ENCODE measurements at places on chromosomes 7 and 10. TPM values are rescaled to one million over a fixed set of nuclear protein-coding genes. Genes with fewer than 3 reads are reported as not detected.

DNA sequence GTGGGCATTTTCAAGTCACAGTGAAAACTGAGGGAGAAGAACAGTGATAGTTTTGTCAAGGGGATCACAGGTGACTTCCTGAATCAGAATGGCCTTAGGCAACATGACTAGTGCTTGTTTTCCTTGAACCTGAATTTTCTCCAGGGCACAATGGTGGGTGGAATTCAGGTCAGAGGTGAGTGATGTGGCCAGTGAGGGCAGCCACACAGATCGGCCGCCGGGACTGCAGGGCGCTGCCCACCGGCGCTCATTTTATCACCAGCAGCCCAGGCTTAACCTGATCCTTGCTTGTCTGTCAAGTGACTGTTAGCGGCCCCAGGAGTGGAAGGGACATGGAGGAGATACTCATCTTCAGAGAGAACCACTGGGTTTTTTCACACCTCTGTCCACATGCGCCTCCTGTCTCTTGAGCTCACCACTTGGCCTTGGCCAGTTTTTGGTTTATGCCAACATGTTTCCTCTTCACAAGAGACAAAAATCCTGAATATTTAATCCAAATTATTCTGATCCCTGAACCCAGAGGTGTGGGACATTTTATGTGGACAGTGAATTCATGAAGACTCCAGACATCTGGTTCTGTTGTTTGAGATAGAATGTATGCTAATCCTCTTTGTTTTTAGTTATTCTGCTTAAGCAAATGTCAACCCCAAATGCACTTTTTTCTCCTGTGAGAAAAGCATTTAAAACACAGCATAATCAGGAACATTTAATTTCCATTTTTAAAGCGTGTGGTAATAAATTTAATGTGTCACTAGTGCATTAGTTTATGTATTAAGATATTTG is 108.7 kb downstream of the DOCK1 start:
- no peak for DNase-seq

HABP2 gene
- not detected for total RNA-seq

VPS37D gene
- 0.95 TPM for total RNA-seq

TEX47 gene
- not detected for total RNA-seq

UBN2 gene
- 14.3 TPM for total RNA-seq

- DNase-seq = no peak
Observed at GRCh38 chr7:2106440-2106839, 126.3 kb downstream of the MAD1L1 start.

- DNase-seq = no peak
Observed at GRCh38 chr7:26567266-26567665, 275.6 kb downstream of the SNX10 start.

DNA sequence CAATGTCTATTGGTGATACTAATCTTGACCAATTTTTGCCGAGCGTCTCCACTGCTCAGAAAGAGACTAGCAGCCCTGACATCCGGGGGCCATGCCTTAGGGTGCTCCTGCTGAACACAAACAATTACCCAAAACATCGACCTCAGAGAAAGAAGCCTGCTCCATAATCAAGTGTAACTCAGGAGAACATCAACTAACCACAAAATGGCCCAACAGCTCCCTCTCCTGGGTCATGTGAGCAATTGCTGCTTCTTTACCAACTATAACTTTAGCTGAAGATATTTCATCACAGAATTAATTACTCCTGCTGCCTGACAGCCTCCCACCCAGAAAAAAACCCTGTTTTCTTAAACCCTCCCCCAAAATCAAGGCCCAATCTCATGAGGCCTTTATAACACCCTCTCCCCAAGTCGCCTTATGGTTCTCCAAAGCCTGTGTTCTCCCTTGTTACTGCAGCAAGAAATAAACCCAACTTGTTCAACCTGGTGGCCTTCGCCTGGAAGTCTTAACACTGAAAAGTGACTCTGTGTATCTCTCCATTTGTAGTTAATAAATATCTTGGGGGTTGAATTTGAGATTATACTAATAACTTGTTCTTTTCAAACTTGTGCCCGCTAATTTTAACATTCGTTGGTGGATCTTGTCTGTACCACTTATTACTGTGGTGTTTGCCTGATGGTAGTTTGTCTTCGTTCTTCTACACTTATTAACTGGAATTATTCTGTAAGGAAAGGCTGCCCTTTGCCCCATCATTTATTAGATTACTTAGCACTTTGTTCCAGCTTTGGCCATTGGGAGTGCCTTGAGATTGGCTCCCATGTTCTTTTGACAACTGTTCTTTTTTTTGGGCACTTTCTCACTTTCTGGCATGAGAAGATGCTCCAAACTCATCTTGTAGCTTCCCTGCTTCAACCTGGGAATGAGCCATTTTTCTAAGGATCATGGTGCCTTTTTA is 21.2 kb upstream of the RAMP3 start:
- DNase-seq = peak; percentile 65

- DNase-seq = no peak
Observed at GRCh38 chr10:31031205-31031557, 484 bp downstream of the ZNF438 start.

DNA sequence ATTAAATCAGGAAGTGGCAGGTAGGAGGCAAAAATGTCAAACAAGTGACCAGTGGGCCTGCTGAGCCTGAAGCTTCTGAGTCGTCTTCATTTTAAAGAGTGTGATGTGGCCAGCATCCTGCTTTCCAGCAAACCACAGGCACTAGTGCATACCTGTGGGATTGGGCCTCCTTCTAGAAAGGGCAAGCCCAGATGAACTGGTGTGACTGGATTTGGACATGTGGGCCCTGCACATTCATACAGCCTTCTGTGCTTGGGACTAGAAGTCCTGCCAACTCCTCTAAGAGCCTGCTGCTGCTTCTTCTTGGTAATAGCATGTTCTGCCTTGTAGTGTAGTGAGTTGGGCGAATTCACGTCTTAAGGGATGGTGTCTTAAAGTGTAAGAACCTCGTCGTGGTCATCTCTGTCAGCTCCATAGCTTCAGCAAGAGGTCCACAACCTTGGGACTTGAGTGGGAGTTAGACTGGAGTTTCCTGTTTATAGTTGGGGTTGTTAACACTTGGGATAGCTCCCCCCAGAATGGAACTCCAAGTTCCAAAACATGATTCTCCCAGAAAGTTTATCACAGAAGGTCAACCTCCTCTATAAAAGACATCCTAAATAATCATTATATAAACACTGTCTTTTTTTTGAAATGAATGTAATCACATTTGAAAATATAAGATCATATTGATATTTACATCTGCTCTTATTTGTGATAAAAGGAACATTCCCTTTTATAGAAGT is 11.2 kb downstream of the BMPER start:
- DNase-seq = no peak

DNA sequence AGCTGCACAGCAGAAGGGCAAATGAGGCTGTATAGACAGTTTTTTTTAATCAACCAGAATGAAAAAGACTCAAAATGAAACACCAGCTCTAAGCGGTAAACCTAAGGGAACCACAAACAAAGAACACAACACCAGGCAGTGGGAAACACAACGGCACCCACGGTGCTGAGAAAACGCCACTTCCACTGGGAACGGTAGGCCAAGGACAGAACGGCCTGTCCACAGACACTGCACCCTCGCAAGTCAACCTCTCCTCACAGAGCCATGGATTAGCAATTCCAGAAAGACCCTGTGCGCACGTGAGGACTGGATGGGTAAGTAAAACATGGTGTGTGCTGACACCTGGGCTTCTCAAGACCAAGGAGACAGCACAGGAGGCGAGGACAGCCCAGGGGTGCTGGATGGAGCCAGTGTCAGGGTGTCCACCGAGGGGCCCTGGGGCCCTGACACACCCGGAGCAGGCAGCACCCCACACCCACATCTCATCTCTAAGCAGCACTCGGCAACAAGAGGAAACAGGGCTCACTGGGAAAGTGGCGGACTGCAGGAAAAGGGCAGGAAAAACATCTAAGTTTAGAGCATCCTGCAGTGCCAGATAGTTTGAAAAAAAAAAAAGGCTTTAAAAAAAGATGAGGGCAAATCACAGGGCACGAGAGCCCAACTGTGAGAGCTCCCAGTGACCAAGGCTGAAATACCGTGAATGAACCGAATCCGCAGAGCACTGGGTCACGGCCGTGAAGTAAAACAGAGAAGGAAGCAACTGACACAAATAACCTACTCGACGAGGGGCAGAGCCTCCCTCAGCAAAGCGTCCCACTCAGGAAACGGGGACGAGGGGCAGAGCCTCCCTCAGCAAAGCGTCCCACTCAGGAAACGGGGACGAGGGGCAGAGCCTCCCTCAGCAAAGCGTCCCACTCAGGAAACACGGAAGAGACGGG is 120.2 kb downstream of the MAD1L1 start:
- DNase-seq = no peak

DNA sequence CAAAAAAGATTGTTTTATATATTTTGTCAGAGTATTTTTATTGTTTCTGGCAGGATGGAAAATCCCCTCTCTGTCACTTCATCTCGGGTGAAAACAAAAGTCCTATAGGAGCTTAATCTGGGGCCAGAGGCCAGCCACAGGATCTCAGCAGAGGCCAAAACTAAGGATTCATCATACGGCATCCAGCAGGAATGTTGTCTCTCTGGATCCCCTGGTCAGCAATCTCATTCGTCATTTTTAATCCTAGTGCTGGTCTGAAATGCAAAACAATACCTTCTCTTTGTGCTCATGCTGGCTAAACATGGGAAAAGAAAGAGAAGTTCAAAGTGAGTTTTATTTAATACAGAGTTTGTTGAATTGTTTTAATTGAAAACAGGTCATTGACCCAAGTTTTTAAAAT is 482.5 kb upstream of the AUTS2 start:
- no peak for DNase-seq

- DNase-seq = no peak
Observed at GRCh38 chr10:51057925-51058324, 16.4 kb upstream of the PRKG1 start.

- no peak for DNase-seq
Observed at GRCh38 chr10:12852687-12853086, 148.8 kb downstream of the CCDC3 start.

IFIT1B gene
- total RNA-seq = not detected

FAM13C gene
- total RNA-seq = 0.18 TPM

GRCh38 chr10:6207658-6208057 is 4.9 kb downstream of the PFKFB3 start:
- no peak for DNase-seq

DNA sequence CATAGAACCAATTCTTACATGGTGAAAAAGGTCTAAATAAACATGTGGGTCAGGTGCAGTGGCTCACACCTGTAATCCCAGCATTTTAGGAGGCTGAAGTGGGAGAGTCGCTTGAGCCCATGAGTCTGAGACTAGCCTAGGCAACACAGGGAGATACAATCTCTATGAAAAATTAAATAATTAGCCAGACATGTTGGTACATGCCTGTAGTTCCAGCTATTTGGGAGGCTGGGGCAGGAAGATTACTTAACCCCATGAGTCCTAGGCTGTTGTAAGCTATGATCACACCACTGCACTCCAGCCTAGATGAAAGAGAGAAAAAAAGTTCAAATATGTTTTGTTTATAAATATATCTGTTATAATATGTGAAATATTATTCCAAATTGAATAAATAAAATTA is 643.6 kb downstream of the IPMK start:
- no peak for DNase-seq

NUTM2B gene
- 0.11 TPM for total RNA-seq

- no peak for DNase-seq
Observed at GRCh38 chr10:48759113-48759901, 74.6 kb downstream of the WDFY4 start.

- no peak for DNase-seq
Observed at GRCh38 chr10:91366704-91367103, 43.4 kb upstream of the HECTD2 start.

Data from activated naive CD4-positive, alpha-beta T cell treated with anti-CD3 and anti-CD28 coated beads, Interleukin-2, amount 50 U/mL, for 72 hours (primary cell).